ENCODE measurements at places on chromosomes 2 and 18. TPM values are rescaled to one million over a fixed set of nuclear protein-coding genes. Genes with fewer than 3 reads are reported as not detected.
A peak's percentile ranks its signal among the peaks of the same experiment; 100 is the strongest.

DNA sequence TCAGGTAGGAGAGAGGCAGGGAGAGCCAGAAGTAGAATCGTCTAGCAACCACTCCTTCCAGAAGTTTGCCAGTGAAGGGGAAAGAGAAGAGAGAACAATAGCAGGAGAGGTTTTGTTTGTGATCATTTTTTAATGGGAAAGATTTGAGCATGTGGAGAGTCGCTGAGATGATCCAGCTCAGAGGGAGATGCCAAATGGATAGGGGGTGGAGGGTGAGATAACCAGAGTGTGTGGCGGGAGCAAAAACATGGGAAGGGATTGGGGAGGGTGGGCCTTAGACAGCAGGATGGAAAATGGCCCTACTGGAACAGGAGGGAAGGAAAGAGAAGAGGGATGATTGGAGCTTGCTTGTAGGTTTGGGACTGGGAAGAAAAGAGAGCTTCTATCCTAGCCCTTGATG is 269.8 kb downstream of the GLI2 start:
- no peak overlapping the region for H3K27ac ChIP-seq
- DNase-seq: no peak
- H3K27me3 ChIP-seq: no peaks in the 10 kb centered on the region
- no peaks in the 10 kb centered on the region for H3K36me3 ChIP-seq

GRCh38 chr2:170092436-170093060 is 85.4 kb upstream of the MYO3B start:
- no peak overlapping the region for H3K4me3 ChIP-seq
- H3K4me1 ChIP-seq: no peaks in the 10 kb centered on the region
- DNase-seq: no peak
- H3K27me3 ChIP-seq: no peaks in the 10 kb centered on the region

DNA sequence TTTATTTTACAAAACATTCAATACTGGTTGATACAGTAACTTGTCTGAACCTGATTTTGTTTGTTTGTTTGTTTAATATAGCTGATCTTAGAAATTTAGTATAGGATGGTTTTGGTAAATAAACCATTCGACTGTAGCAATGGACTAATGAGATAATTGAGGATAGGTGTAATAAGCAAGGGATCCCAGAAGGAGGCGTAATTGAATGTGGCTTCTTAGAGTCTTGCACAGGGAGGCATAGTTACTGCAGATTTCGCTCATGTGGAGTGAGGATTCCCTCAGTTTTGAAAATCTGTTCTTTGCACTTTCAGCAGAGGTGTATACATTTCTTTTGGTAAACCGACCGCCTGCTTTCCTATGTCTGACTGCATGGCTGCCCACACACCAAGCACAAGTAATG is 709.6 kb downstream of the SOCS6 start:
- no peaks in the 10 kb centered on the region for H3K27me3 ChIP-seq
- no peak for DNase-seq
- H3K4me1 ChIP-seq: no peaks in the 10 kb centered on the region
- H3K36me3 ChIP-seq: no peaks in the 10 kb centered on the region
- H3K4me3 ChIP-seq: no peak overlapping the region
- no peak overlapping the region for H3K27ac ChIP-seq

GRCh38 chr2:238336151-238336550 is 15.8 kb downstream of the TRAF3IP1 start:
- no peak overlapping the region for H3K4me3 ChIP-seq
- no peaks in the 10 kb centered on the region for H3K27me3 ChIP-seq
- peaks cover 19% of the 10 kb centered on the region for H3K4me1 ChIP-seq
- DNase-seq: no peak
- peaks cover 12% of the 10 kb centered on the region for H3K36me3 ChIP-seq

DNA sequence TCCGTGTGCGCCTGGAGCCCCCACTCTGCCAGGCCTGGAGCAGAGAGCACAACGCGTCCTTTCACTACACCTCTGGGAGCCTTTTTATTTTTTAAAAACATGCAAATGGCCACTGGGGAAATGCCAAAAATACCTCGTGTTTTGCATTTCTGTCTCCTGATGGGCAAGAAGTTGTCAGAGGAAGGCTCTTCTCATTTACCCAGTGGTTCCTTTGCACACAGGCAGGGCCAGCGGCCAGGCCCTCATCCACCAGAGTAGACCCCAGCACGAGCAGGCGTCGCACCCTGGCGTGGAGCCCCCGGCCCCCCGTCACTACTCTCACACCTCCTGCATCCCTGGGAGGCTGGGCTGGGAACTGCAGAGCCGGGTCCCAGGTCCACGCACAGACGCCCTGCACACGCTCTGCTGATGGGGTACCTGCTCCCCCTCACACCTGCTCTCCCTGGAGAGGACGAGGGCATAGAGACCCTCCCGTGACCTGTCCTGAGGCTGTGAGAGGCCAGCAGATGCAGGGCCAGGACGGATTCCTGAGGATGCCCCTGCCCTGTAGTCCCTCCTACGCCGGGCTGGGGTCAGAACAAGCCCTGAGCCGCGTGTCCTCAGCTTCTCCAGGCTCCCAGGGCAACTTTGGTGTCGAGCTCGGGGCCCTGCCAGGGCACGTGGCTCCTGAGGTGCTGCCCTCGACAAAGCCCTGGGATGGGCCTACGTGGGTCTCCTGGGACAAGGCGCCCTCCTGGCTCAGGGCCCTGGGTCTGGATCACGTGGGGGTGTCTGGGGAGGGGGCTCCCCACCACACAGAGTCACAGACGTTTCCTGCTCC is 65.0 kb downstream of the NFATC1 start:
- H3K27ac ChIP-seq: peak overlapping the region; percentile 78
- no peak for DNase-seq
- no peaks in the 10 kb centered on the region for H3K27me3 ChIP-seq
- H3K36me3 ChIP-seq: no peaks in the 10 kb centered on the region

DNA sequence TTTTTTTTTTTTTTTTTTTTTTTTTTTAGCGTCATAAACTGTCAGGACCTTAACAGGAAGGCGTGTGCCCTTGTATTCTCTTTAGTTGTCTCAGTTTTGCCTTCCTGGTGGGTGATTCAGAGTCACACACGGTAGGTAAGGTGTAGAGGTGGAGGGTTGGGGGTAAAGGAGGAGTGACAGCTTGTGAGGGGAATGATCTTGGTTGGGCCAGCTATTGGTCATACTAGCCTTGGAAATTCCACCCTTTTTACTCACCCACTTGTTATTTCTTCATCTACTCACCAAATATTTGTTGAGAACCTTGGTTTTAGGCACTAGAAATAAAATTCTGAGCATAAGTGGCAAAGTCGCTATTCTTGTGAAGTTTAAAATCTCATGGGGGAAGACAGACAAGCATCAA is 22.2 kb downstream of the SMIM21 start:
- H3K4me3 ChIP-seq: no peak overlapping the region
- no peaks in the 10 kb centered on the region for H3K27me3 ChIP-seq
- DNase-seq: no peak

GRCh38 chr2:74975016-74975415 is 16.6 kb downstream of the POLE4 start:
- H3K4me3 ChIP-seq: no peak overlapping the region
- no peaks in the 10 kb centered on the region for H3K36me3 ChIP-seq
- H3K4me1 ChIP-seq: no peaks in the 10 kb centered on the region

- H3K4me3 ChIP-seq: no peak overlapping the region
- no peak for DNase-seq
- H3K27me3 ChIP-seq: no peaks in the 10 kb centered on the region
- H3K36me3 ChIP-seq: no peaks in the 10 kb centered on the region
- peaks cover 32% of the 10 kb centered on the region for H3K4me1 ChIP-seq
These were observed 53.9 kb downstream of the LDLRAD4 start for GRCh38 chr18:13272416-13272815.

GRCh38 chr2:116696223-116696622 is 1118.3 kb upstream of the DDX18 start:
- no peak overlapping the region for H3K27ac ChIP-seq
- DNase-seq: no peak
- H3K4me3 ChIP-seq: no peak overlapping the region
- H3K27me3 ChIP-seq: no peaks in the 10 kb centered on the region
- H3K36me3 ChIP-seq: no peaks in the 10 kb centered on the region
- no peaks in the 10 kb centered on the region for H3K4me1 ChIP-seq

DNA sequence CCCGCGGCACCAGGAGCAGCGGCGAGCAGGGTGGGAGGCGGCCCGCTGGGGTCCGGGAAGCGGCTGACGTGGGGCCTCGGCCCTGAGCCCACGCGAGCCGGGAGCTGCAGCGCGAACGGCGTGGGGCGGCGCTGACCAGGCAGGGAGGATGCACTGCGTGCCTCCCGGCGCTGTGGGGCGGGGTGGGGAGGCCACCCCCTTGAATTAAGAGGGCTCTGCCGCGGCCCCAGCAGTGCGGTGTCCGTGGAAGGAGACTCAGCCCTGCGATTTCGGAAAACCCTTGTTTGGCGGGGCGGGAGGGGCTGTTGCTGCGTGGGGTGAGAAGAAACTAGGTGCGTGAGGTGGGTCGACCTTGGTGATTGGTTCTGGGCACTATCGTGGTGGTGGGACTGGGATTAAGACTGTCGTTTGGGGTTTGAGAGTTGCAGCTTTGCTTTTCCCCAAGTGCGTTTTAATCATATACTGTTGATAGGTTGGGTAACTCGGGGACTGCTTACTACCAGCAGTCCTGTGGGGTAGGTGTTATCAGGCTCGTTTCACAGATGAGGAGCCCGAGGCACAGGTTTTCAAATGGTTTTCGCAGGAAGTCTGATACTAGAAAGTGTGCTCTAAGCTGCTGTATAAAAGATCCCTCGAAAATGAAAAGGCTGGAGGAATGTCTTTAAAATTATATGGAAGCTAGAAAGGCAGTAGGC is 722 bp downstream of the ACSL3 start:
- peak overlapping the region; percentile 93 for H3K27ac ChIP-seq
- H3K36me3 ChIP-seq: no peaks in the 10 kb centered on the region
- peak overlapping the region; percentile 96 for H3K4me3 ChIP-seq
- H3K27me3 ChIP-seq: no peaks in the 10 kb centered on the region
- H3K4me1 ChIP-seq: peaks cover 51% of the 10 kb centered on the region

GRCh38 chr2:135318808-135319207 is 212.2 kb downstream of the ZRANB3 start:
- H3K4me1 ChIP-seq: no peaks in the 10 kb centered on the region
- no peak overlapping the region for H3K27ac ChIP-seq
- H3K36me3 ChIP-seq: no peaks in the 10 kb centered on the region
- H3K4me3 ChIP-seq: no peak overlapping the region
- DNase-seq: no peak

GRCh38 chr2:169961911-169962310 is 134.7 kb downstream of the UBR3 start:
- peak; percentile 45 for DNase-seq
- H3K4me1 ChIP-seq: peaks cover 8% of the 10 kb centered on the region
- H3K27ac ChIP-seq: no peak overlapping the region

- DNase-seq: no peak
- no peak overlapping the region for H3K27ac ChIP-seq
- no peaks in the 10 kb centered on the region for H3K36me3 ChIP-seq
- H3K4me1 ChIP-seq: peaks cover 25% of the 10 kb centered on the region
- H3K4me3 ChIP-seq: no peak overlapping the region
These were observed 38.9 kb downstream of the HIBCH start for GRCh38 chr2:190280565-190281350.

- H3K4me3 ChIP-seq: no peak overlapping the region
- H3K27ac ChIP-seq: no peak overlapping the region
These were observed 8.2 kb upstream of the PEX13 start for GRCh38 chr2:61009355-61009754.

DNA sequence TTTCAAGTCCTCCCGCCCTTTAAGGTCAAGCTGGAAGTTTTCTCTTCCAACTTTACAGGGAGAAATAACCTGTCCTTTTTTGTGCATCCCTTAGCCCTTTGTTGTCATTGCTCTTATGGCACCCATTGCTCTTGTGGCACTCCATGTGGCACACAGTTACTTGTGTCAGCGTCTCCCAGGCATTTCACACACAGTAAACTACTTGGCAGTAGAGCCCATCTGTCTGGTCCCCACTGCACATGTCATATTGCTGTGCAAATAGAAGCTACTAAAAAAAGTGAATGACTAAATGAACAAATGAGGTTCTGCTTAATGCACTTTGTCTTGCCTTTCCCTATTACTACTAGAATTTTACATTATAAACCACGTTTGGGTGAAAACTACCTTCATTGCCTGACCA is 149.3 kb downstream of the EML6 start:
- H3K27me3 ChIP-seq: no peaks in the 10 kb centered on the region
- peaks cover 3% of the 10 kb centered on the region for H3K4me1 ChIP-seq
- H3K4me3 ChIP-seq: no peak overlapping the region
- H3K36me3 ChIP-seq: no peaks in the 10 kb centered on the region
- no peak for DNase-seq

DNA sequence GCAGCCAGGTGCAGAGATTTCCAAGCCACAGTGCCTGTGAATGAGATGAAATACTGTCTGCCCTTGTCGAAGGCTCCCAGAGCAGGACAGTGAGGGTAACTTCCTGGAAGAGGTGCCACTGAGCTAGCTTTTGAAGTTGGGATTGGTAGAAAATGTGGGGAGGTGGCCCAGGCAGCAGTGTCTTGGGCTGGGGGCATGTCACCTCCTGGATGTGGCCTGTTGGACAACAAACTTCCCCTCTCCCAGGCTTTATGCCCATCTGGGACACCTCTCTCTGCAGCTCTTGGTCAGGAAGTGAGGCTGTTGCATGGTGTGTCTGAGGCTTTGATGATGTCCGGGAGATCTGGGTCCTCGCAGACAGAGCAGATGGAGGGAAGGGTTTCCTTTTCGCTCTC is 151.4 kb downstream of the DYSF start:
- no peaks in the 10 kb centered on the region for H3K27me3 ChIP-seq
- peak; percentile 5 for DNase-seq
- peaks cover 52% of the 10 kb centered on the region for H3K36me3 ChIP-seq
- peaks cover 10% of the 10 kb centered on the region for H3K4me1 ChIP-seq

- DNase-seq: no peak
- H3K27ac ChIP-seq: no peak overlapping the region
- H3K4me3 ChIP-seq: no peak overlapping the region
- no peaks in the 10 kb centered on the region for H3K36me3 ChIP-seq
- H3K4me1 ChIP-seq: no peaks in the 10 kb centered on the region
- H3K27me3 ChIP-seq: no peaks in the 10 kb centered on the region
These were observed 47.2 kb upstream of the MGAT4A start for GRCh38 chr2:98778151-98778550.

- DNase-seq: no peak
- peak overlapping the region; percentile 90 for H3K4me3 ChIP-seq
- peaks cover 18% of the 10 kb centered on the region for H3K4me1 ChIP-seq
- H3K27ac ChIP-seq: peak overlapping the region; percentile 89
- H3K27me3 ChIP-seq: no peaks in the 10 kb centered on the region
These were observed 494 bp upstream of the RBM45 start for GRCh38 chr2:178111743-178112142.

GRCh38 chr18:3869848-3870247 is 419.9 kb downstream of the TGIF1 start:
- DNase-seq: no peak
- H3K36me3 ChIP-seq: no peaks in the 10 kb centered on the region
- no peaks in the 10 kb centered on the region for H3K4me1 ChIP-seq
- H3K27ac ChIP-seq: no peak overlapping the region

Gene SERPINB3
- total RNA-seq: not detected

Gene ALS2
- 19.0 TPM for total RNA-seq

Gene ALPG
- not detected for total RNA-seq

Gene ABCB11
- total RNA-seq: 0.10 TPM

Gene SNTG2
- 0.55 TPM for total RNA-seq

Gene DSC2
- total RNA-seq: 0.69 TPM

Gene GAD1
- not detected for total RNA-seq

Gene PFN4
- not detected for total RNA-seq

Measured in gastrocnemius medialis (tissue), 4 donors.